ENCODE measurements at places on chromosomes 11 and 22.

- no peak for DNase-seq
Observed at GRCh38 chr11:94796863-94797262, 28.7 kb downstream of the AMOTL1 start.

DNA sequence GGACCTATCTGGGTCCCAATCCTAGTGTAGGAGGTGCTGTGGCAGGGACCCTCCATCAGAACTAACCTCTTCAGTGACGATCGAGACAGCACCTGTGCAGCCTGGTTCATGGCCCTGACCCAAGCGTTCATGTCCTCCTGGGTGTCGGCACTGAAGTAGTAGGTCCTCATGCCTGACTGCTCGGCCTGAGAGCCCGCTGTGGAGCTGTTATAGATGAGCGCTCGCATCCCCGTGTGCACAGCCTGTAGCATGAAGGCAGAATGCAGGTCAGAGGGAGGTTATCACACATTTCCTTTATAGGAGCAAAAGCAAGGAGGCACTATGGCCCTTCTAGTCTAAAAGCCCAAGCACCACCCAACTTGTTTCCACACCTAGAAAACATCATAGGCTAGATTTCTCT, 103.0 kb downstream of the C11orf58 start:
- no peak for DNase-seq

- no peak for DNase-seq
Observed at GRCh38 chr11:75013051-75013450, 24.3 kb downstream of the NEU3 start.

DNA sequence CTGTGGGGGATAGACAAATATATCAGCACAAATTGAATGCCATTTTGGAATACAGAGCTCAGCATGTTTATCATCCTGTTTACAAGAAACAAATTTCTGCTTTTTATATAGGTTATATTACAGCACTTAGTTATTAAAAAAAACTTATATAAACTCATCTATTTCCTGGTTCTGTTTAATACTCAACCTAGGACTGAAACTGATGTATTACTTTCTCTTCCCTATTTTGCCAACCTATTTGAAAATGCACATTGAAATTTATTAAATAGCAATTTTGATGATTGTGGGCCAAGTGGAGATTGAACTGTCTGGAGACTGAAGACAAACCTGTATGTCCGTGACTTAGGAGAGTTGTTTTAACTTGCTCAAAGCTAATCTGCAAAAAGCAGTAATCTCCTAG, 288.3 kb upstream of the ANO3 start:
- no peak for DNase-seq

DNA sequence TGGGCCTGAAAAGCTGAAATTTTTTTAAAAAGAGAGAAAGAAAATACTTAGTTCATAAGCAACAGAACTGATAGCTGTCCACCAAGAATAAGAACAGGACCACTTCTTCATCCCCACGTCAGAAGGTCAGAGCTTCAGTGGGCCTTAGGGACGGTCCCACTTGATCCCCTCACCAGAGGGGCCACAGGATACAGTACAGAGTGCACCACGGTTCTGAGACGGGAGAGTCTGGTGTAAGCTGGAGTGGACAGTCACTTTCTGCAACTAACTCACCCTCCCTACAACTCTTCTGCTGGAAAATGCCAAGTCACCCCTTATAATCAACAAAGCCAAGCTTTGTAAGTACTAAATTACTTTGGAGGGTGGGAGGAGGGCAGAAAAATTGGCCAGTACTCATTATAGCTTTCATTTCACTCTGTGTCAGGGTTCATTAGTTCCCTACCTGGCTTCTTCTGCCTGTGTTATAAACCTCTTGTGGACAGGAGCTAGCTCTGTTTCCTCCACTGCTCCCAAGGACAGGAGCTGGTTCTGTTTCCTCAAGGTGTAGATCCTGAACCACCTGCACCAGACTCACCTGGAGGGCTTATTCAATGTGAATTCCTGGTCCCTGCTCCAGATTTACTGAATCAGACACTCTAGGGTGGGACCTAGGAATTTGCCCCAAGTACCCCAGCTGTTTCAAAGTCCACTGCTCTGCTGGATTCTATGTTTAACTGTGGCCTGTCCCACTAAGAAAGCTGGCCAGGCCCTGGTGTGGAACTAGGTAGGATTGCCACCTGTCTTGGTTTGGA, 39.6 kb downstream of the SCGB1A1 start:
- no peak for DNase-seq

- no peak for DNase-seq
Observed at GRCh38 chr11:58024601-58025091, 965 bp downstream of the OR9Q1 start.

GRCh38 chr11:69630017-69630416, 10.9 kb upstream of the CCND1 start:
- no peak for DNase-seq

DNA sequence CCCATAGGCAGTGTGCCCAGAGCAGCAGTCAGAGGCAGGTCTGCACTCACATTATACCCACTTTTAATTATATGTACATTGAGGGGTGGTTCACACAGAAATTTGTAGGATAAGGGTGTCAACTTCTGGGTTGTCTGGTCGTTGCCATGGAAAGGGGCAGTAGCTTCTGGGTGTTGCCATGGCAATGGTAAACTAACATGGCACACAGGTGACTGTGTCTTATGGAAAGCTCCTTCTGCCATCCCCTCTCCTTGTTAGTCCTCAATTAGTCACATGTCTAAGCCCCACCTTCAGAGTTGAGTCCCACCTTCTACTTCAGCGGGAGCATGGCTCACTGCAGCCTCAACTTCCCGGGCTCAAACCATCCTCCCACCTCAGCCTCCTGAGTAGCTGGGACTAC, 56.3 kb upstream of the ATXN10 start:
- no peak for DNase-seq

GRCh38 chr11:69916806-69917387, 97.7 kb upstream of the FGF3 start:
- DNase-seq: no peak

Measured in SHP77 (cell line).